ENCODE measurements at places on chromosomes 4 and X. TPM values are rescaled to one million over a fixed set of nuclear protein-coding genes. Genes with fewer than 3 reads are reported as not detected.

C4orf51 gene
- total RNA-seq, result not detected

PPP1R2C gene
- total RNA-seq, result not detected

AKAP14 gene
- total RNA-seq, result not detected

CSN3 gene
- total RNA-seq, result not detected

NCAPG gene
- 16.3 TPM for total RNA-seq

DYNLT3 gene
- total RNA-seq, result 63.1 TPM

CLCN4 gene
- 6.3 TPM for total RNA-seq

BMP3 gene
- total RNA-seq, result under 0.01 TPM

LRRC66 gene
- total RNA-seq, result 0.53 TPM

RNF212 gene
- 0.53 TPM for total RNA-seq

PRR32 gene
- total RNA-seq, result not detected

NLRP2B gene
- not detected for total RNA-seq

IBSP gene
- not detected for total RNA-seq

ZNF280C gene
- total RNA-seq, result 1.7 TPM

RIBC1 gene
- total RNA-seq, result 0.93 TPM

CSAG3 gene
- total RNA-seq, result not detected

IL21 gene
- total RNA-seq, result not detected

CFAP97 gene
- total RNA-seq, result 42.5 TPM

TMPRSS11B gene
- not detected for total RNA-seq

MAGEA2B gene
- not detected for total RNA-seq

CXXC4 gene
- not detected for total RNA-seq

PHKA1 gene
- 13.9 TPM for total RNA-seq

SPANXD gene
- total RNA-seq, result not detected

PPEF1 gene
- total RNA-seq, result under 0.01 TPM

HS3ST1 gene
- total RNA-seq, result 2.5 TPM

BTK gene
- not detected for total RNA-seq

MAGEA11 gene
- total RNA-seq, result not detected

ZCCHC12 gene
- total RNA-seq, result not detected

ETDA gene
- not detected for total RNA-seq

VCX3B gene
- total RNA-seq, result not detected

TXK gene
- total RNA-seq, result 0.56 TPM

NR0B1 gene
- total RNA-seq, result 0.26 TPM

C4orf50 gene
- not detected for total RNA-seq

AMBN gene
- total RNA-seq, result not detected

KLHL34 gene
- not detected for total RNA-seq

GC gene
- not detected for total RNA-seq

F11 gene
- not detected for total RNA-seq

FRG2 gene
- total RNA-seq, result not detected

LONRF3 gene
- 1.3 TPM for total RNA-seq

HMGB3 gene
- 16.0 TPM for total RNA-seq

SYTL4 gene
- total RNA-seq, result 2.9 TPM

TBX22 gene
- not detected for total RNA-seq

ZCCHC18 gene
- 0.26 TPM for total RNA-seq
